ENCODE measurements at places on chromosomes 16 and 17. TPM values are rescaled to one million over a fixed set of nuclear protein-coding genes. Genes with fewer than 3 reads are reported as not detected.

GRCh38 chr17:45894022-45894784, at the start of gene MAPT:
TSS of gene MAPT (plus strand) at chr17:45894554. CDS start at chr17:45962338, 67,784 bp downstream.
- peak; percentile 90 for DNase-seq

PABPN1L gene
- total RNA-seq = not detected

DNA sequence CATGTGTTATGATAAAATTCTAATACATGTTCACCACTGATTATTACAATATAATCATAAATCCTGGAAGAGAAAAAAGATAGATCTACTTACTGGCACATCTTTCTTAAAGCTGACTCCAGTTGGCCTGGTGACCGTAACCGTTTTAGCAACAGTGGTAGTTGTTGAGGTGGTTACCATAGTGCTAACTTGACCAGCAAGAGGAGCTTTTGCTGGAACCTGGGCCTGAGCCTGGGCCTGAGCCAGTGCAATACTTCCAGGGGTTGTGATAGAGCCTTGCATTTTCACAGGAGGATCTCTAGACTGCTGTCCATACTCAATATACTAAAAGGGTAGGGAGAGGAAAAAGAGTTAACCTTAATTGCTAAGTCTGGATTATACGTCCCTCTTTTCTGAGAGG, 36.2 kb downstream of the SETD6 start:
- DNase-seq = no peak

GRCh38 chr16:58444265-58444664, 52.0 kb downstream of the GINS3 start:
- DNase-seq = no peak

NUDT7 gene
- total RNA-seq = 8.7 TPM

POLR3K gene
- 14.9 TPM for total RNA-seq

DNA sequence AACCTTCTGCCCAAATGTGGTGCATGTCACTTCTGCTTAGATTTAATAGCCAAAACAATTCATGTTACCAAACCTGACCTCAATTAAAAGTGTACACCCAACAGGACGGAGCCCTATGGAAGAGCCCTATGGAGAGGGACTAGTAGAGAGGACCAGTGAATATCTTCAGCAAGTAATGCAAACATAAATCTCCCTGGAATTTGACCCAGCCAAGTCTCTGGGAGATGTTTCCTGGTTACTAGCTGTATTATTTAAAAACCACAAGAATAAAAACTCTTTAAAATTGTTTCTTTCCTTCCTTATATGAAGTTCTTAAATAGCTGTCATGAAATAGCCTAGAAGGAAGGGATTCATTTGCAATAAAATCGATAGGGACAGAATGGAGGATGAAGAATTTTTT, 255.8 kb downstream of the CDH11 start:
- DNase-seq = no peak

GRCh38 chr16:30721167-30721566, 22.2 kb downstream of the SRCAP start:
- DNase-seq = no peak

DNA sequence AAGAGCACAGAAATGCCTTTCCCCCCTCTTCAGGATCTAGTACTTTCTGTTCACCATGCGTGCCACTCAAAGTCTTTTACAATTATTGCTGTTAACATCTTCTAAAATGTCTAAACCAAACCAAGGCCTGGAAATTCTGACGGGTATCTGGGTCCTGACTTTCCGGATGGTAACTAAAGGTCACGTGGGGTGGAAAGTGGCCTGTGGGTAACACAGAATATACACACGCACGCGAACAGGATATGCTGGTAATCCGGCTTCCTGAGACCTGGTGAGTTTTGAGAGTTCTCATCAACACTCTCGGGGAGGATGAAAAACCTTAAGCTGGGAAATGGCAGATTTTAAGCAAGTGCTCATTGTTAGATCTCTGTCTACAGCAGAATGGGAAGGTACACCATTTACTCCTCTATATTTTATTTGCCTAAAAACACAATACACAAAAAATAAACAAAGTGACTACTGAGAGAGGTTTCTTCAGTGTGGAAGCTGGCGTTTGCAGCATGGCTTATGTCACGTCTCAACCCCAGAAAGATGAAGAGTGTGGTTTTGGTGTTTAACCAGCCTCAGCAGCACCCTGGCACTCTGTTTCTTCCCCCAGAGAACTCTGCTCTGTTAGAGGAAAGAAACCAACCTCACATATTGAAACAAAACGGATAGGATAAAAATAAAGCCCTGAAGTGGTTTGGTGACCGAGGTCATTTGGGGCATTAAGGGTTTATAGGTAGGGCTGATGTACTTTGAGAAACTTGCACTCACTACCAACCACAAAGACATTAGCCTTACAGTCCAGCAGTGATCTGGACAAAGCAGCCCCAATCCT, 37.3 kb downstream of the SMG6 start:
- peak; percentile 54 for DNase-seq

DNA sequence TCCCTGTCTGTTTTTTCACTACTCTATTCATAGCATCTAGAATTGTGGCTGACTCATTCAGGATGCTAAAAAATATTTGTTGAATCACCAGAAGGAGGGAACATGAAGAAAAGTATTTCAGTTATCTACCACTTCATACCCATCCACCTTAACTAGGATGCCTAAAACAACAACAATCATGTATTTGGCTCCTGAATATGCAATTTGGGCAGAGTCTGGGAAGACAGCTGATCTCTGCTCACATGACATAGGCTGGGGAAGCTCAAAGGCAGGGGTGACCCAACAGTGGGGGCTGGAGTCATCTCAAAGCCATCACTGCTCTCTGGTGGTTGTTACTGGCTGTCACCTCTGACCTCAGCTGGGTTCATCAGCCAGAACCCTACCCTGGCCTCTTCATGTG, 80.1 kb upstream of the RPL38 start:
- DNase-seq = no peak

SEZ6L2 gene
- total RNA-seq = 7.5 TPM

NECAB2 gene
- not detected for total RNA-seq

ST6GALNAC1 gene
- 11.3 TPM for total RNA-seq

UMOD gene
- total RNA-seq = not detected

GRCh38 chr16:50841081-50841886, 99.4 kb downstream of the CYLD start:
- peak; percentile 45 for DNase-seq

WFDC1 gene
- 63.5 TPM for total RNA-seq

GRCh38 chr17:19414396-19415280, 3.6 kb downstream of the RNF112 start:
- no peak for DNase-seq

- DNase-seq = no peak
Measured at GRCh38 chr17:57379237-57379894, 123.0 kb downstream of the MSI2 start.

CHD9NB gene
- total RNA-seq = 2.2 TPM

- DNase-seq = no peak
Measured at GRCh38 chr17:8345052-8345690, 5.5 kb downstream of the ODF4 start.

GRCh38 chr16:74472010-74472409, 50.7 kb upstream of the CLEC18B start:
- no peak for DNase-seq

DNA sequence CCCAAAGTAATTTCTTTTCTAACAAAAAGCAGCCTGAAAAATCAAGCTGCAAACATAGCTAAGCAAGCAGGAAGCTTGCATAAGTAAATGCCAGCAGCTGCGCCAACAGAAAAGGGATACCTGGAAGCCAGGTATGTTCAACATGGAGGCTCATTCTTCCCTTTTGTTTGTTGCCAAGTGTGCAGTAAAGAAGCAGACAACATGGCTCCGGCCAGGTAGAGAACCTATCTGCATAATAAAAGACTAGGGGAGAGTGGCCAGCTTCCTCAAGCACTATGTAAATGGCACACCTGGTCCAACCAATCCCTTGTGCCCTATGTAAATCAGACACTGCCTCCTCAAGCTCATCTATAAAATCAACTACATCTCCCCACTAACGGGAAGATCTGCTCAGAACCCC, 1407.0 kb downstream of the CDH11 start:
- no peak for DNase-seq

- no peak for DNase-seq
Measured at GRCh38 chr17:63474174-63474573, 2.7 kb upstream of the ACE start.

DNA sequence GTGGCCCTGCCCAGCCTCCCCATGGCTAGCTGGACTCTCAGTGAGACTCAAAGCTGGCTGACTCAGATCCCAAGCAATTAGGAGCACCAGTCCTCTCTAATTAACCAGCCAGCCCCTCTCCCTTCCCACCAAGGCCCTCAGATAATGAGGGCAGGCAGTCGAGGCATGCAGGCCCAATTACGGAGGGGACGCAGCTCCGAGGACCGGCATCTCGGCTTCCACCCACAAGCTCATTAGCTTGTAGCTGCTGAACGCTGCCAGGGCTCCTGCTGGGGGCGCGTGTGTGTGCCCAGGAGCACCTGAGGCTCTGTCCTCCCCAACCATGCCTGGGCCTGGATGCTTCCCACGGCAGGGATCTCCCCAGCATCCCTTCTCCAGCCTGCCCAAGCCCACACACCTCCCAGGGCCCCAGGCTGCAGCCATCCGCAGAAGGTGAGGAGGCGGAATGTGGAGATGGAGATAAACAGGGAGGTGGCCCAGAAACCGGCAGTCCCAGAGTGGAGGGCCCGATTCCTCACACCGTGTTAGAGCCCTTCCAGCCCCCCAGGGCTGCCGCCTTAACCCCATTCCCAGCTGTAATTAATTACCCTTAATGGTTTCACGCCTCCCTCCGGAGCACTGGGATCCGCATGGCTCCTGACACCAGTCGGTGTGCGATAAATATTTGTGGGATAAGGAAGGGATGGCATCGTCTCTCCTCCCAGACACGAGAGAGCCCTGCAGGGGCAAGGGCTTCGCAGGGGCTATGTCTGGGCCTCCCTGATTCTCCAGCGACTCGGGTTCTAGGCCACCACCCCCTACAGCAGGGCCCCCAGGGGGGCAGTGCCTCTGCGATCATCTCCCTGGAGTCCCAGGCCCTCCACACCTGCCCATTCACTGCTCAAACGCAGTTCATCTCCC, 42.2 kb downstream of the RPH3AL start:
- DNase-seq = no peak

DNA sequence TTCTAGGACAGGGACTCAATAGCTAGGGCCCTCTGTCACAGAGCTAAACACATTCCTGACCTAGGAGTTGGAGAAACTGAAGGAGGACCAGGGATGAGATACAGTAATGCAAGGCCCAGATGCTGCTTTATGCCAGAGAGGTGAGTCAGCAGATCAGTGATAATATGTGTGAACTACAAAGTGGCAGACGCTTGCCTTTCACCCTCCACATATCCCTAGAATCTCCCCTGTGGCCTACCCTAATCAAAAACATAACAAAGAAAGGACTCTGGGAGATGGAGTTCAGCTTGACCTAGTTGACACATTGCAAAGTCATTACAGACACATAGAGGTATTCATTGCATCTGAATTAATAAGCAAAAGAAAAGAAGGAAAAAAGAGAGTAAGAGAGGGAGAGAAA, 417.6 kb upstream of the DYNLRB2 start:
- DNase-seq = no peak

CMTM2 gene
- total RNA-seq = not detected

DNASE1L2 gene
- 1.5 TPM for total RNA-seq

GRCh38 chr17:61996916-61997605, 68.0 kb downstream of the MED13 start:
- DNase-seq = no peak

ITGAD gene
- total RNA-seq = not detected

HSF4 gene
- total RNA-seq = 52.0 TPM

DNA sequence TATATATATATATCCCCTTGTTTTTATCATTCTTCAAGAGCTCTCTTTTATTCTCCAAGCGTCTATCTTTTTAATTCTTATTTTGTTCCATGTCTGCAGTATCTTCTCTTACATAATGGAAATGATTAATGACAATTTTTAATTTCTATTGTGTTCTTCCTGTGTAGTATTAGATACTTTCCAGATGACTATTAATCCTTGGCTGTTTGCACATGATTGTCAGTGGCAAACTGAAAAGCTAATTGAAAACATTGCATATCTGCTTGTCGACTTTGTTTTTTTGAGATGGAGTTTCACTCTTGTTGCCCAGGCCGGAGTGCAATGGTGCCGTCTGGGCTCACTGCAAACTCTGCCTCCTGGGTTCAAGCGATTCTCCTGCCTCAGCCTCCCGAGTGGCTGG, 124.7 kb downstream of the BCAS3 start:
- DNase-seq = no peak

DNA sequence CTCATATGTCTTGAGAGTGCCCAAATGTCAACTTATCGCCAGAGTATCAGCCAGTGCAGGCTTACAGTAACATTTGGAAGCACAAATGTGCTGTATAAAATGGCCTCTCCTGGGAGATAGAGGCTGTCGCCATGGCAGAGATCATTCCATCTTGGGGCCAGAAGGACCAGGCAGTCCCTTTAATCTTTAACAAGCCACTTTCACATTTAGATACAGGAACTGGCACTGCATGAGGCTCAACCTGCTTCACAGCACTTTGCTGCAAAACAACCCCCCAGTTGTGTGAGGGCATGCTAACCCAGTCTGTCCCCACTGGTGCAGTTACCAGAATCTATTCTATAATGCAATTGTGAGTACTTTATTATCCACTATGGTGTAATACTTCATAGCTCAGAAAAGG, 4.7 kb upstream of the RFFL start:
- DNase-seq = no peak

GRCh38 chr17:62164747-62165722, 100.0 kb upstream of the MED13 start:
- DNase-seq = no peak

CDR2L gene
- total RNA-seq = 11.4 TPM

HAP1 gene
- 0.47 TPM for total RNA-seq

SLC52A1 gene
- total RNA-seq = 2.5 TPM

Data from ureter (tissue), 1 donor.